ENCODE measurements at places on chromosomes 11 and 22. TPM values are rescaled to one million over a fixed set of nuclear protein-coding genes. Genes with fewer than 3 reads are reported as not detected.

DNA sequence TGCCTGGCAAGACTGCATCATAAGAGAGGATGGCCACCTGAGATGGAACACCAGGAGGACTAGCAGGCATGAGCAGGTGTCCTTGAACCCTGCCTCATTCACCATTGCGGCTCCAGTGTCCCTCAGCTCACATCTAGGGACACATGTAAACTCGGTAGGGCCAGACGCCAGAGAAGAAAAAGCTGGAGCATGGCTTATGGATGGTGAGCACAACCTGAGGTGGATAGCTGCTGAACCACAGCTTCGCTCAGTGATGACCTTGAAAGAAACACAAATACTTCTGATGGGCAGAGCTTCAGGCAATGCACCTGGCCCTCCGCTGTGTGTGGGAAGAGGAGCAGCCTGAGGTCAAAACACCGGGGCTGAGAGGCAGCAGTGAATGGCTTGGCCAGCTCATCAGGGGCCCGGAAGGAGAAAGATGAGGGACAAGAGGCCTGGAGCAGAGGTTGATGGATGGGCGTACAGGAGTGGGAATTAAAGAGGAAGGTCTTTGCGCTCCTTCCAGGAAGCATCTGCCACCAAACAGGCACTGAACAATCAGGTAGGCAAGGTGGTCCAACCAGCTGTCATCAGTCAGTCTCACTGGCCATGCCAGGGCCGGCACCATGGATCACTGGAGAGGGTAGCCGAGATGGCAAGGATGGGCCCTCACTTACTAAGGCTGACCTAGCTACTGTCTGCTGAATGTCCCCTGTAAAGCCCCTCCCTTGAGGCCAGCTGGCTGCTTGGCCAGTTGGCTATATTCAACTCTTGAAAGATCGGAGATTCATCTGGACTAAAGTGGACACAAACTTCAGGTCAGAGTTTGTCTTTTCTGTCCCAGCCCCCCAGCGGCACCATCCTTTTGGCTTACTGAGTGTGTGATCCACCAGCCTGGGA, 89.7 kb downstream of the MYEOV start:
- DNase-seq, result no peak

GRCh38 chr22:35731321-35731720, 13.6 kb downstream of the APOL5 start:
- DNase-seq, result no peak

FAM180B gene
- total RNA-seq, result 0.24 TPM

TRIM68 gene
- 12.8 TPM for total RNA-seq

GRCh38 chr11:115047631-115048030, 369.3 kb downstream of the NXPE2 start:
- no peak for DNase-seq

GRCh38 chr11:72908032-72908676, 93.9 kb downstream of the ATG16L2 start:
- DNase-seq, result no peak

DNA sequence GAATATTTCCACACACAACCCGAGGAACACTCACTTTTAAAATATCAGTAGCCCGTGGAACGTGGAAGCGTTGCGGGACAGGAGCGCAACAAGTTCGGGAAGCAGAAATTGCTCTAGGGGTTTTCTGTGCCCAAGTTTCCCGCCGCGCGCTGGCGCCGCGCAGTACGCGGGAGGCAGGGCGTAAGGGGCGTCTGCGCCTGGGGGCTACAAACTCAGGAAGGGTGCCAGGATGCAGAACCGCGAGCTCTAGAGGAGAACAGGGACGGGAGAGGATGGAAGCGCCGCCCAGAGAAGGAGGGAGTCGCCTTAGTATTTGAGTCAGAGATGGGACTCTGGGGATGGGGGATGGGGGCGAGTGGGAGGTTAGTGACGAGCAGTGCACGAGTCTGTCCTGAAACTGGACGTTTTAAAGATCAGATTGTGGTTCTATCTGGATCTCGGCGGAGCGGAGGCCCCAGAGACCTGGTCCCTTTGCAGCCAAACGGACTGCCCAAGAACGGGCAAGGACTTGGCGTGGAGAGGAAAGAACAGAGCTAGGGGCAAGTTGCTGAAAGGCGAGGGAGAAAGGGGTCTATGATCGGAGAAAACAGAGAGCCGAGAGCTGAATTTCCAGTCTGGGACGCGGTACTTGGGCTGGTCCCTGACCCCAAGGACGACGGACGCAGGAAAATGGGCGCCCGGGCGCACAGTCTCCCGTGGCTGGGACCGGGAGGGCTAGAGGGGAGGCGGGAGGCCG, 4.7 kb downstream of the BSX start:
- DNase-seq, result no peak

IL17REL gene
- 0.11 TPM for total RNA-seq

DNA sequence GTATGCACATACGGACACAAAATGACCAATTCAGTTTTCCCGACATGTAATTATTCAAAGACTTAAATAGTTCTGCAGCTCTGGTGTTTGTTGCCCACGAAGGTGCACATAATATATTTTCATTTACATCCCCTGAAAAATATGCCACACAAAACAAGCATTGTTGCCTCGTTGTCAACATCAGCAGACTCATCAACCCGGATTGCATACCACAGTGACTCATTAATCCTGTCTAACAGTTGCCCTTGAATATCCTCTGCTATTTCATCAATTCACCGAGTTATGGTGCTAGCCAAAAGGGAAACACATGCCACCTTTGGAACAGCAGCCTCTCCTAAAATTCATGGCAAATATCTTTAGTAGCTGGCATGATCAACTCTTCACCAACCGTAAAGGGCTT, 582.2 kb downstream of the LRRC4C start:
- DNase-seq, result no peak

RRAS2 gene
- total RNA-seq, result 46.9 TPM

- no peak for DNase-seq
These were observed 392.2 kb downstream of the ETS1 start for GRCh38 chr11:128195057-128195751.

SPDYC gene
- not detected for total RNA-seq

IL18BP gene
- total RNA-seq, result 4.9 TPM

GRCh38 chr11:128515826-128516778, 71.3 kb downstream of the ETS1 start:
- DNase-seq, result no peak

DNA sequence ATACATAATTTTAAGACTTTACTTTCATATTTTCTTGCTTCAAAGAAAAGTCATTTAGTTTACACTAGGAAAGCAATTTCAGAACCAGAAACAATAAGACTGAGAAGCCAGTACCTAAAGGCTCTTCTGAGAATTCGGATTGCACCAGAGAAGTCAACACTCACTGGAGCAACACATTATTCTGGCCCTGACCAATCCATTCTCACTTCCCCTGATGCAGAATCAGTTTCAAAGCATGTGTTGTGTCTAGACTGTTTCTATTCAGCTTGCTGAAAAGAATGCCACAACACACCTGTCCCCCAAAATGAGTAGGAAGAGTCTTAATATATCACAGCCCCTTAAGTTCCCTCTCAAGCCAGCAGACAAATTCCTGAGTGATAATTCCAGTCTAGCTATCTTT, 1074.3 kb upstream of the TENM4 start:
- no peak for DNase-seq

LRRC10B gene
- 0.54 TPM for total RNA-seq

MMP27 gene
- not detected for total RNA-seq

OR4C12 gene
- not detected for total RNA-seq

GRCh38 chr11:79441461-79441875, 638 bp upstream of the TENM4 start:
- peak; percentile 5 for DNase-seq

RBFOX2 gene
- 105 TPM for total RNA-seq

- DNase-seq, result no peak
These were observed 663.8 kb upstream of the API5 start for GRCh38 chr11:42647993-42648392.

- DNase-seq, result no peak
These were observed 59.6 kb downstream of the ATXN10 start for GRCh38 chr22:45731041-45731797.

DNA sequence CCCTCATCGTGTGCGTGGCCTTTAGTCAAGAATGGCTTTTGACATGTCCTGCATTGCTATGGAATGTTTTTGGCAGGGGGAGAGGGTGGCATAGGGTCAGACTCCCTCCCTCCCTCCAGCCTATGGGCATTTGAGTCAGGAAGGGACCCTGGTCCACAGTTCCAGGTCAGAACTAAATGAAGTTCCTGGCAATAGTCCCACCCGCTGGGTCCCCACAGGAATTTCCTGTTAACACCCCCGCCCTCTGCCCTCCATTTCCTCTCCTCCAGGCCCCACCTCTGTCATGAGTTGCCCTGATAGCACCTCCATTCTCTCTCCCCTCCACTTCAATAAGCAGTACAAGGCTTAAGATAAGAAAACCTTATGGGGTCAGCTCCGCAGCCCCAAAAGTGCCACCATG, 40.8 kb upstream of the LMO2 start:
- no peak for DNase-seq

APOL5 gene
- not detected for total RNA-seq

DNA sequence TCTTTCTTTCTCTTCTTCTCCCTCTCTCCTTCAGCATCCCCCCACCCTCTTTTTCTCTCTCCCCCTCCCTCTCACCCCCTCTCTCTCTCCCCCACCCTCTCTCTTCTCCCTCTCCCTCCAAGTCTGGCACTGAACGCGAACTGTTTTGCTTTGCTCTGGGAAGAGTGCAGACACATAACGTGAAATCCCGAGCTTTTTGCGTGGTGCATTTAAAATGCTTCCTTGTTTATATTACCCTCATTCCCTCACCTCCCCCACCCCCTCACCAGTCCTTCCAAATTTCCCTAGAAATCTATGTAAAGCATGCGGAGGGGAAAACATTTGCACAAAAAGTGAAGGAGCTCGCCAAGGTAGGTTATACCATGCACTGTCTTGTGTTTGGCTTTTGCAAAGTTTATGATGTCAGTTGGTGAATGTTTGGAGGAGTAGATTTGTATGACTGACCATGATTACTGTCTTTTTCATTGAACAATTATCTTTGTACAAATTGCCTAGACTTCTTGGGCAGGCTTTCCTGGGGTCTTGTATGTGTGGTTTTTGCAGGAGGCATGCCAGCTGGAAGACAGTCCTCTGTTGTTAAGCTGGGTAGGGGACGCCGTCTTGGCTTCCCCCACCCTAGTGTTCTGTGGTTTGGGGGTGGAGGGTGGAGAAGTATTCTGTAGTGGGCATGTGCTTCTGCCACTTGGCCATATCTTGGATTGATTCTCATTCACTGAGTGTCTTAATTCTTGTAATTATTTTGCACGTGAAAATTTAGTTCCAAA, 123.7 kb upstream of the HSD17B12 start:
- DNase-seq, result no peak

DNA sequence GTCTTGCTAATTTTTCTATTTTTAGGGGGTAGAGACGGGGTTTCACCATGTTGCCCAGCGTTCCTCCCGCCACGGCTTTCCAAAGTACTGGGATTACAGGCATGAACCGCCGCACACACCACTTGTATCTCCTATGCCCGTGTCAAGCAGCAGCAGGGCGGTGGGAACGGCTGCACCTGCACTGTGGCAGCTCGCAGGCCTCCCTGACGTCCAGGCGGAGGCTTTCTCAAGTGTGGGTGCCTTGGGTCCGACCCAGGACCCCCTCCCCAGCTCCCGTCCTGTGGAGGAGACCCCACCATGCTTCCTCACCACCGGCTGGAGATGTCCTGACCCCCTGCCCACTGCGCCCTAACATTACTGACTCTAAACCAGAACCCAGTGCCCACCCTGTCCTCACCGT, 25.7 kb downstream of the TSPAN4 start:
- no peak for DNase-seq

- no peak for DNase-seq
These were observed 2073.5 kb downstream of the LRRC4C start for GRCh38 chr11:39385911-39386310.

GRCh38 chr11:3021125-3021524, 29.0 kb upstream of the NAP1L4 start:
- DNase-seq, result no peak

- no peak for DNase-seq
These were observed 9.8 kb upstream of the ANO1 start for GRCh38 chr11:70068345-70068744.

DNA sequence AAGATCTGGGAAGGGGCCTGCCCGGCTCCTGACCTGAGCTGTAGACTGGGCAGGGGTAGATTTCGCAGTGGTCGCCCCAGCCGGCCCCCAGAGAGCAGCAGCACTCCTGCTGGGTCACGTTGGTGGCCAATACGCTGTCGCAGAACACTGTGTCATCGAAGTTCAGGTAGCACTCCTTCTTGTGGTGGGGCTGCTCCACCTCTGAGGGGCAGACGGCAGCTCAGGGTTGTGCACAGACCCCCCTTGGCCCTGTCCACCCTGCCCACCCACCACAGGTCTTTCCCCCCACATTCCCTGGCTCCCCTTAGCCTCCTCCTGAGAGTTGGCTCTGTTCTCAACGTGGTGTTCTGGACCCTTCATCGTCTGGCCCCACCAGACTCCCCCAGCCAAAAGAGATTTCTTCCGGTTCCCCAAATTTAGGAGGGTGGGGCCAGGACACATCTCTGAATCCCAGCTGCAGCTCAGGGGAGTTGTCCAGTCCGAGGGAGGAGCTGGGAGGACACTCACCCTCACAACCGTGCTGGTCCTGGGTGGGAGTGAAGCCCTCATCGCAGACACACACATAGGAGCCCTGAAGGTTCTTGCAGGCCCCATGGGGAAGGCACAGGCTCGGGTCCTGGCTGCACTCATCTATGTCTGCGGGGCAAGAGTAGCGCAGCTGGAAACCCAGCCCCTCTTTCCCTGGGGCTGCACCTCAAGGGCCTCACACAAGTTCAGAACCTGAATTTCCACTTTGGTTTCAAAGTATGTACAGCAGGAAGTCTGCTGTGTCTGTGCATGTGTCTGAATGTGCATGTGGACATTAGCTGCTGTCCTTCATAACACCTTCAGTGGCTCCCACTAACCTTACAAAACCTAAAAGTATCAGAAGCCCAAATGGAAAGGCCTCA, 16.5 kb downstream of the SCYL1 start:
- DNase-seq, result no peak

MUC5AC gene
- not detected for total RNA-seq

TRPT1 gene
- total RNA-seq, result 80.2 TPM

DNA sequence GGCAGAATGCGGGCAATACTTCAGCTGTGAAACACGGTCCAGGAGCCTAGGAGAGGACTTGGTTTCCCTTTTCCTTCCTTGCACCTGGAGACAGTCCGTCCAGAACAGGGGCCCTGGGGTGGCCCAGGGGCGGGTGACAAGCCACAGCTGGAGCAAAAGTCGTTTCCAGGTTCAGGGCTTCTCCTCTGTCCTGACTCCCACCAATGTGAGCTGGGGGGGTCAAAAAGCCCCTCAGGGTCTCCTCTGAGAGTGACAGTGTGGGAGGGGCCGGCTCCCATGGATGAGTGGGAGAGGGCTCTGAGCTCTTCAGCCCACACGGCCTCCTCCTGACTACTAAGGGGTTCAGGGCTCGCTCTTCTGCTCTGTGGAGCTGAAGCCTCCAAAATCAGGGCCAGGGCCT, 20.1 kb upstream of the ARFGAP3 start:
- DNase-seq, result no peak

DNA sequence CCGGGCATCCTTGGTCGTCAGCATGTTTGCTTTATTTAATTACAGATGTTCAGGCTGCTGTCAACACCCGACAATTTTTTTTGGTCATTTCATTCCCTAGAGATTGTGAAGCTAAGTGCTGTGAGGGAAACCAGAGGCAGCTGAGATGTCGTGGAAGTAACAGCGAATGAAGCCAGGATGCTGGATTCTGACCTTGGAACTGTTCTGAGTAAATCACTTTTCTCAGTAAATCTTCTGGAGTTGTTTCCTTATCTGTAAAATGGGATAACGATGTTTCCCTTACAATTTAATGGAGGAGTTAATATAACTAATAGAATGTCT, 390 bp upstream of the CKAP5 start:
- no peak for DNase-seq

ANO5 gene
- total RNA-seq, result 66.6 TPM

BLID gene
- not detected for total RNA-seq

GRCh38 chr11:3920148-3920852, 64.8 kb downstream of the STIM1 start:
- DNase-seq, result no peak

RIC3 gene
- 12.3 TPM for total RNA-seq
